ENCODE measurements at places on chromosomes 12 and 14. TPM values are rescaled to one million over a fixed set of nuclear protein-coding genes. Genes with fewer than 3 reads are reported as not detected.

APOF gene
- not detected for total RNA-seq

- no peak for DNase-seq
Measured at GRCh38 chr12:47408171-47408871, 297.5 kb downstream of the RPAP3 start.

DNA sequence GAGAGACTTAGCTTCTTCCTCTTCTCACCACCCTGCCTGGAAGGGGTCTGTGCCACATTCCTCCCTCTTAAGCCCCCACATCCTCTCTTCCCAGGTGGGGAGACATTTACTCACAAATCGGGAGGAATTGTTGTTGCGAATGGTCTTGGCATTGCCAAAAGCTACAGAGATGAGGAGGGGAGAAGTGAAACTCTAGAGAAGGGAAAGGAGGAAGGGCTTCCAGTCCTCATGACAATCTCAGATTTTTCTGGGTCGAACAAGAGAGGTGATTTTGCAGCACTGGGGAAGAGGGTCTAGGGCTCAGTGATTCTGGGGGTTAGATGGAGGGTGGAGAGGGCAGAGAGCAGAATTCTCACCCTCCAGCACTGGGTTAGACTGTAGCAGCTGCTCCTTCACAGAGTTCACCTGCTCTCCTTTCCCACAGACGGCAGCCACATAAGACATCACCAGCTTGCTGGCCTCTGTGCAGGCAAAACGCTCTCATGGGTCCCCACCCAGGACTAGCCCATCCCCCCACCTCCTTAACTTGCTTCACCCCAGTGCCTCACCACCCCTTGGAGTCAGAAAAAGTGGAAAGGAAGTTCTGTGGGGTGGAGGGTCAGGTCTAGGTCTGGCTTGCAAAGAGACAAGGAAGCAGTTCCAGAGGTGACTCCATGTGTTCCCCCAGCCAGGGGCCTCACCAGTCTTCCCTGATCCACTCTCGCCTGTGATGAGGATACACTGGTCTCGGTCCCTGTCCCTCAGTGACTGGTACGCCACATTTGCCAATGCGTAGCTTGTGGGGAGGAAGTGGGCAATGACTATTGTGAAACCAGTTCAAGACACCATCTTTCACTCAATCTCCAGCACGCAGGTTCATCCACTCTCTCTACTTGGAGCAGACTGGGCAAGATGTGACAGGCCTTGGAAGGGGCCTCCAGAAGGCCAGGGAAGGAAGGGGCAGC, 2.7 kb downstream of the MYO1A start:
- DNase-seq: no peak

- no peak for DNase-seq
Measured at GRCh38 chr12:45268672-45269411, 52.9 kb downstream of the ANO6 start.

DNA sequence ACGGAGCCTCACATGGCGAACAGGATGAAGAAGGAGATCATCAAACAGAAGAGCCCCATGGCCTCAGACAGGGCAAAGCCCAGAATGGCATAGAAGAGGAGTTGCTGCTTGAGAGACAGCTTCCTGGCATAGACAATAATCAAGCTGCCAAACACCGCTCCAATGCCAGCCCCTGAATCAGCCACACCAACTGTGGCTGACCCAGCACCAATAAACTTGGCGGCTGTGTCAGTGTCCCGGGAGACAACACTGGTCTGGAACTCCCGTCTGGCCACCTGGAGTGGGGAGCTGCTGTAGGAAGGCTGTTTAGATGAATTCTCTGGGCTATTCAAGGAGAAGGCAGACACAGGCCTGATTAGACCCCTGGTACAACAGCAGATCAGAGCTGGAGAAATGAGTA, 100.1 kb downstream of the HEATR5A start:
- no peak for DNase-seq

GRCh38 chr12:127559349-127560040, 707.5 kb upstream of the TMEM132C start:
- DNase-seq: no peak

MMP17 gene
- total RNA-seq: 5.2 TPM

E2F7 gene
- total RNA-seq: 2.2 TPM

DNA sequence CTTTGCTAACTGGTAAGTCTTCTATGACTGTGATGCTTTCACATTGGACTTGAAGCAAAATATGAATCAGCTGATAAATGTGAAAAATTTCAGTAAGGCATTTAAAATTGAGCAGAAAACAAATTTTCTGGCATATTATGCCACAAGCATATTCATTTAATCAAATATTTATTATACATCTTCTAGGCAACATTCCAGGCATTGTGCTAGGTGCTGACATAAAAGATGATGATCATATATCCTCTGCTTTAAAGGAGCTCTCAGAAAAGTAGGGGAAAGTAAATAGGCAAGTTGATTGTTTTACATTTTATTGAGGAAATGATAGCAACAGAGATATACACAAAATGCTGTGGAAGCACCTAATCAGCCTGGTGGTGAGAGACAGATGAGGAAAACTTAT, 248.9 kb downstream of the SLC16A7 start:
- no peak for DNase-seq

CD163 gene
- 96.3 TPM for total RNA-seq
